ENCODE measurements at places on chromosomes 3 and 15. TPM values are rescaled to one million over a fixed set of nuclear protein-coding genes. Genes with fewer than 3 reads are reported as not detected.

GRCh38 chr15:85681386-85681785, 113.3 kb downstream of the KLHL25 start:
- DNase-seq: no peak

DNA sequence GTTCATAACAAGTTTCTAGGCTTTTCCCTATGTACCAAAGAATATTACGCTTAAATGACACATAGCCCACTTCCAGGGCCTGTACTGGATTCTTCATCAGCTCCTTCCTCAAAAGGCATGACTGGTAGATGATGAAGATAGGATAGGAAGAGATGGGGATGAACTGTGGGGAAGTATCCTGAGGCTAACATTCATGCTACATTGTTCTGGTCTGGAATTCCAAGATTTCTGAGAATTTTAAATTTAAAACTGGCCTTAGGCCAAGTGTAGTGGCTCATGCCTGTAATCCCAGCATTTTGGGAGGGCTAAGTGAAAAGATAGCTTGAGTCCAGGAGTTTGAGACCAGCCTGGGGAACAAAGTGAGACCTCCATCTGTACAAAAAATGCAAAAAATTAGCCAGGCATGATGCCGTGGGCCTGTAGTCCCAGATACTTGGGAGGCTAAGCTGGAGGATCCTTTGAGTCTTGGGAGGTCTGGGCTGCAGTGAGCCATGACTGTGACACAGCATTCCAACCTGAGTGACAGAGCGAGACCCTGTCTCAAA, 160.1 kb upstream of the PLAAT1 start:
- no peak for DNase-seq

GRCh38 chr15:72058585-72058984, 59.4 kb downstream of the MYO9A start:
- DNase-seq: no peak

DNA sequence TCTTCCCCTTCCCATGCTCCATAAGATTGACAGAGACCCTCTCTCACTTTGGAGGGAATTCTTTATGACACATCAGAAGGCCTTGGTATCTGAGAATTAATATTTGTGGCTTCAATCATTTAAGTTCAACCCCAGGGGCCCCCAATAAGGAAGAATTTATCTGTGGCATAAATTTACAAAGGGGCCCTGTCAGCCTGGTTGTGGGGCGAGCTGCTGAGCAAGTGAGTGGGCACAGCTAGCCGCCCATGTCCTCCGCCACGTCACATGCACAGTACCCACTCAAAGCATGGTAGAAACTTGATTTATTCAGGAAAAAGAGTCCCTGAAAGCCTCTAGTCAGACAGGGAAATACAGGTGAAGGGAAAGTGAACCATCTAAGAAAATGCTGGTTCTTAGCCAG, 13.3 kb downstream of the PLXNB1 start:
- no peak for DNase-seq

DNA sequence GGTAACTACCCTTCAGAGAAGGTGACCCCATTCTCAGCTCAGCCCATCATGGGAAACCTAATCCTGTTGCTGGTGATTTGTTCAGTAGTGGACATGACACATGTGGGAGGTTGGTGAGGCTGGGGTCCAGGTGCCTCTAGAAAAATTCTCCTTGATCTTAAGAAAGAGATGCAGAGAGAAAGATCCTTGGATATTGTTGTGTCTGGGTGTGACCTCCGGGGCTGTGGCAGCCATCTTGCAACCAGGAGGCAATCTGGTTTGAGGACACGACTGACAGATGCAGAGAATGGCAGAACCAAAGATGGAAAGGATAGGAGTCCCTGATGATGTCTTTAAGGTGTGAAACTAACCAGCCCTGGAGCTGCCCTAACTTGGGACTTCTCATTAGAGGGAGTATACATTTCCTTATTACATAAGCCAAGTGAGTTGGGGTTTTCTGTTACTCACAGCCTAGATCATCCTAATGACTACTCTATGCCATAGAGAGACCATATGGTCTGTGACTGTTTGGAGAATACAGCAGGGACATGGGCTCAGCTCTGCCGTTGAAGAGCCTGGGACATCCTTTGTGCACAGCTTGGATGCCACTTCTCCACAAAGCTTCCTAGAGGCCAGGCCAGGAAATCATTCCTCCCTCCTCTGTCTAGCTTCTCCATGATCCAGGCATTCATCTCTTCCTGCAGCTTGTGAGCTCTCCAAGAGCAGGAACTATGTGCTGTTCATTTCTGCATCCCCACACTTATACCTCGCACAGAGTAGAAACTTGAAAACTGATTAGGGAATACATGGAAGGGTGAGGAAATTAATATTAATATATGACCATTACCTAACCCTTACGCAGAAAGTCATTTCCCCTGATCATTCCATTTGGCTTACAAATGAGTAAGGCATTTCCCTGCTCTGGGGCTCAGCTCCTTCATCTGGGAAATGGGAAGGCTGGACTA, 45.9 kb downstream of the HRH1 start:
- DNase-seq: no peak

GRCh38 chr3:196120291-196120951, 38.5 kb upstream of the TFRC start:
- peak; percentile 27 for DNase-seq

- no peak for DNase-seq
Measured at GRCh38 chr3:72606005-72606800, 242.0 kb downstream of the SHQ1 start.

DNA sequence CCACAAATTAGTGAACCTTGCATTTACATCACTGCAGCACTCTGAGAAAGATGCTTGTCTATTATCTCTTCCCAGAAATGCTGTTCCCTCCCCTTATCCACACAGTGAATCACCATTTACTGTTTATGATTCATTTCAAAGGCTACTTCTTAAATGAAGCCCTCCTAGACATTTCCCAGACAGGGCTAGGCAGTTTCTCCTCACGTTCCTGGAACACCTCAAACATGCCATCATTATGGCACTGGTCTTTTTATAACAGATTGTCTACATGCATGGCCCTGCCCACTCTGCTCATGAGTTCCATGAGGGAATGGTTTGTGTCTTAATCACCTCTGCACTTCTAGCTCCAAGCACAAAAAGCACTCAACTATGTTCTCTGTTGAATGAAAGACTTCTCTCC, 32.2 kb upstream of the TM2D3 start:
- no peak for DNase-seq

DNA sequence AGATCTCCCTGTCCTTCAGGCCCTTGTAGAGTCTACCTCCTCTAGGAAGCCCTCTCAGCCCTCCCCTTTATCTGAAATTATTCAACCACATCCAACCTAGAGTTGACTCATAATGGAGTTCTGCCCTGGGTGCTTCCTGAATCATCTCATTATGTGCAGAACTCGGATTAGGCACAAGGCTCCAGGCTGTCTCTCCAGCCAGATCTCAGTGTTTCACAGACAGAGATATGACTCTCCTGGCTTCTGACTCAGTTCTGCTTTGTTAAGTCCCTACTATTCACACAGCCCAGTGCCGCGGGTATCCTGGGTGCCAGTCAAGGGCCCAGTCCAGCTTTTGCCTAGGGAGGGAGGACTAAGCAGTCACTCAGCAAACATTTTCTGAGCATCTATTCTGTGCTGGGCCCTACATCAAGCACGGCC, 9.3 kb downstream of the STRA6 start:
- DNase-seq: no peak

MFAP1 gene
- total RNA-seq: 16.8 TPM

ENTPD3 gene
- 0.12 TPM for total RNA-seq

CCDC80 gene
- total RNA-seq: 4.2 TPM

SAMD7 gene
- not detected for total RNA-seq

APBA2 gene
- not detected for total RNA-seq

SAMMSON gene
- not detected for total RNA-seq

EBLN2 gene
- 0.36 TPM for total RNA-seq

PLSCR5 gene
- not detected for total RNA-seq

CFAP92 gene
- not detected for total RNA-seq

PARP6 gene
- total RNA-seq: 65.6 TPM

Data from gastrocnemius medialis (tissue), 4 donors.